ENCODE measurements at places on chromosomes 11 and 22.

- DNase-seq: no peak
These were observed 143.6 kb downstream of the NCAM1 start for GRCh38 chr11:113104691-113105251.

DNA sequence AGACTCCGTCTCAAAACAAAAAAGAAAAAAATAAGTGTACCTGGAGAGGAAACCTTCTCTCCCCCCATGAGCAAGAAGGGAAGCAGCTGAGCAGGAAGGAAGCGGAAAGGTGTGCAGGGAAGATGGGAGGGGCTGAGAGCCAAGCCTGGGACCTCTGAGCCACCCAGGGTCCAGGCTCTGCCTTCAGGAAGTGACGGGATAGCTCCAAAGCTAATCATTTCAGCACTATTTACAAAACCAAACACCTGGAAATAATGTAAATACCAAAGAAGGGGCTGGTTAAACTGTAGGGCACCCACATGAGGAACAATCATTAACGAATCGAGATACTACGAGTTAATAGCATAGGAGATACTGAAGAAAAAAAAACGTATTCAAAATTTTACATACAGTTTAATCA, 27.9 kb downstream of the ARRB1 start:
- DNase-seq: no peak

GRCh38 chr22:44270556-44270880, 42.2 kb downstream of the SHISAL1 start:
- no peak for DNase-seq

DNA sequence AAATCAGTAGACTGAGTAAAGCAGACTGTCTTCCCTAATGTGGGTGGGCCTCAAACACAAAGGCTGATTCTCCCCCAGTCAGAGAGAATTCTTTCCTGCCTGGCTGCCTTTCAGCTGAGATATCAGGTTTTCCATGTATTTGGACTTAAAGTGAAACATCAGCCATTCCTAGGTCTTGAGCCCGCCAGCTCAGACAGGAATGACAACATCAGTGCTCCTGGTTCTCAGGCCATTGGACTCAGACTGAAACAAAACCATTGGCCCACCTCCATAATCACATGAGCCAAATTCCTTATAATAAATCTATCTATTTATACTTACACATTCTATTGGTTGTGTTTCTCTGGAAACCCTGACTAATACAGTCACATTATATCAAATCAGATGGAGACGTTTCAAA, 56.7 kb upstream of the CLPB start:
- DNase-seq: peak; percentile 16

- peak; percentile 41 for DNase-seq
These were observed 475.4 kb downstream of the INSC start for GRCh38 chr11:15590132-15590531.

DNA sequence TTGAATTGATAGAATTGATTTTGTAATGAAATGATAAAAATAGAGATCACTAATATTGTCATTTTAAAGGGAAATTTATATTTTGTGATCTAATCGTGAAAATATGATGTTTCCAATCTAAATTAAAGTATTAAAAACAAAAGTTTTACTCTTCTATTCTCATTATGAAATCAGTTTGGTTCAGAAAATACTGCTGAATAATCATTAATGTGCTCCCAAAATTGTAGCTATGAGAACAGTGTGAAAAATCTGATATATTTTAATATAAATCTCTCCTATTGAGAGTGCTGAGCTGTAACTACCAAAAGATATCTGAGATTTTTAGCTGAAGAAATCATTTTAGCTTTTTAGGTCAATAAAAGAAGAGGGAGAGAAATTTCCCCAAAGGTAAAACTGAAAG, 287.5 kb upstream of the ANO3 start:
- DNase-seq: no peak

- DNase-seq: no peak
These were observed 26.7 kb downstream of the ALKBH3 start for GRCh38 chr11:43907028-43907975.

DNA sequence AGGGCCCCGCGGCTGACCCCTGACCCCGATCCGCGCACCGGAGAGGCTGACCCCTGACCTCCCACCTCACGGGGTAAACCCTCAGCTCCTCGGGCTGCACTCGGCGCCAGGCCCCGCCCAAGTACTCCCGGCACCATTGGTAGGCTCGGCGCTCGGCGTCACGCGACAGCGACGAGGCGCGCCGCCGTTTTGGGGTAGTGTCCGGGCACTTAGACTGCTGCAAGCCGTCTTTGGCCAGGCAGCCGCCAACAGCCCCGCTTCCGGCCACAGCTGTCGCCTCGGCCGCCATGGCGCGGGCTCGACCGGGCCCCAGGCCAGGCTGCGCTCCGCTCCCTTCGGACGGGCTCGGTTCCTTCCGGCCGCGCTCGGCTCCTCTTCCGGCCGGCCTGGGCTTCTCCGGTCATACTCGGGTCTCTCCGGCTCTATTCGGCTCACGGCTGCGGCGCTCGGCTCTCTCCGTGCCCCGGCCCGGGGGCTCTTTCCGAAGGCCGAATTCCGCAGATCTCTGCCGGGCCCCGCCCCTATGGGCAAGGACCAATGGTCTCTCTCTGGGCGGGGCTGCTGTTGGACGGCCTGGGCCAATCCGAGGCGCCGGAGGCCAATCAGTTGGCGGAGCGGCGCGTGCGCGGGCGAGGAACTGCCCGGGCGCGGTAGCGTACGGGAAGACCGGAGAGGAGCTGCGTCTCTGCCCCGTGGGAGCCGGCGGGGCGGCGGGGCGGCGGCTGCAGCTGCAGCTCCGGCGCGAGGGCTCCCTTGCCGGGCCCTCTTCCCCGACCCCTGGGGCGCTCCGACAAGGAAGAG, at the start of gene CHKB:
Gene CHKB (minus strand): TSS at position 357 of the 801 bp plus-strand sequence. CDS start 68 bp downstream, at position 289.
- DNase-seq: peak; percentile 97
